ENCODE measurements at places on chromosomes 7 and 10. TPM values are rescaled to one million over a fixed set of nuclear protein-coding genes. Genes with fewer than 3 reads are reported as not detected.

ZP3 gene
- total RNA-seq = not detected

TMEM72 gene
- total RNA-seq = not detected

TAC1 gene
- total RNA-seq = not detected

GRM3 gene
- total RNA-seq = not detected

POP7 gene
- 26.3 TPM for total RNA-seq

IL6 gene
- total RNA-seq = not detected

EGFR gene
- 56.2 TPM for total RNA-seq

CDC14C gene
- total RNA-seq = not detected

CALY gene
- total RNA-seq = 3.5 TPM

SAP25 gene
- total RNA-seq = 1.5 TPM

HMX2 gene
- not detected for total RNA-seq

SFTPD gene
- 0.60 TPM for total RNA-seq

GRCh38 chr7:80771523-80771922 lies 133.1 kb downstream of the CD36 start:
- no peaks in the 10 kb centered on the region for H3K27me3 ChIP-seq
- H3K4me1 ChIP-seq = peaks cover 15% of the 10 kb centered on the region
- no peak overlapping the region for H3K4me3 ChIP-seq
- DNase-seq = no peak

GRCh38 chr7:137626469-137627067 lies 220.2 kb downstream of the DGKI start:
- no peak for DNase-seq
- H3K36me3 ChIP-seq = no peaks in the 10 kb centered on the region
- H3K27ac ChIP-seq = no peak overlapping the region
- no peak overlapping the region for H3K4me3 ChIP-seq
- peaks cover 4% of the 10 kb centered on the region for H3K4me1 ChIP-seq
- no peaks in the 10 kb centered on the region for H3K27me3 ChIP-seq

- no peak for DNase-seq
- H3K27me3 ChIP-seq = peaks cover 35% of the 10 kb centered on the region
- no peak overlapping the region for H3K4me3 ChIP-seq
- no peaks in the 10 kb centered on the region for H3K36me3 ChIP-seq
Observed at GRCh38 chr10:75948583-75948982, 517.2 kb downstream of the LRMDA start.

DNA sequence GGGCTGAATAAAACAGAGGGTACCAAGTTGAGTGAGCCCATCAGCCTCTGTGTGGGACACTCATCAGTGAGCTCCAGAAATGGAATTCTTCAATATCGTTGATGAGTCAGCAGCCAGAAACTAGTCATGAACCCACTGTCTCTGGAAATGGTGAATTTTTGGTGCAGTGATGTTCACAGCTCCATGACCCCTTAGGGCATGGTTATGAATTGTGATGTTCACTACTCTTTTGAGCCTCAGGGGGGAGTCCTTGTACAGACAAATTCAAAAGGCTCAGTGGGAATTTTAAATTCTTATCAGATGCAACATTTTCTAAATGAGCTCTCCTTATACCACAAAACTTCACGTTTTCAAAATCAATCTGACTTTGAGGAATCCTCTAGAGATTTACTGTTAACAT lies 335.7 kb downstream of the PHTF2 start:
- no peak overlapping the region for H3K4me3 ChIP-seq
- DNase-seq = no peak
- H3K27ac ChIP-seq = no peak overlapping the region
- peaks cover 2% of the 10 kb centered on the region for H3K27me3 ChIP-seq

- H3K27ac ChIP-seq = no peak overlapping the region
- no peak overlapping the region for H3K4me3 ChIP-seq
- no peaks in the 10 kb centered on the region for H3K27me3 ChIP-seq
- DNase-seq = no peak
Observed at GRCh38 chr10:101901340-101901739, 57.7 kb upstream of the KCNIP2 start.

GRCh38 chr7:158603773-158604755 lies 16.4 kb upstream of the PTPRN2 start:
- H3K27ac ChIP-seq = no peak overlapping the region
- DNase-seq = no peak
- no peaks in the 10 kb centered on the region for H3K27me3 ChIP-seq
- no peaks in the 10 kb centered on the region for H3K36me3 ChIP-seq

DNA sequence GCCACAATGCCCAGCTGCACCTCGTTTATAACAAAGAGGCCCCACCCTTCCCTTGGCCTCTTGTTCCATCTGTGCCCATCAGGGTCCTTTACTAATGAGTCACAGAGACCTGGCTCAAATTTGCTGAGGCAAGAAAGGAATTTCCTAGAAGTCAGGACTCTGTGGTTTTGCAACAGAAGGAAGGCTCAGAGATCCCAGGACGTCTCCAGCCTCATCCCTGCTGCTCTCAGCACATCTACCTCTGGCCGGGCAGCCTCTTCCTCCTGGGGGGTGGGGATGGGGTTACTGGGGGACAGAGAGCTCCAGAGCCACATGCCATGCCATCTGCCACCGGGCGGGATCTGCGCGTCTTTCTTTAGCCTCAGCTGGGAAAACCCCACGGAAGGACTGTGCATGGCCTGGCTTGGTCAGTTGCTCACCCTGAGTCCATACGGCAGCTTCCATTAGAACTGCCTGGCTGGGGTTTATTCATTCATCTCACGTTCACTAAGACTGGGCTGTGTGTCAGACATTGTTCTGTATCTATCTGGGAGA lies 41.9 kb upstream of the PSMG3 start:
- peak; percentile 84 for DNase-seq
- H3K4me3 ChIP-seq = no peak overlapping the region
- peaks cover 11% of the 10 kb centered on the region for H3K4me1 ChIP-seq

DNA sequence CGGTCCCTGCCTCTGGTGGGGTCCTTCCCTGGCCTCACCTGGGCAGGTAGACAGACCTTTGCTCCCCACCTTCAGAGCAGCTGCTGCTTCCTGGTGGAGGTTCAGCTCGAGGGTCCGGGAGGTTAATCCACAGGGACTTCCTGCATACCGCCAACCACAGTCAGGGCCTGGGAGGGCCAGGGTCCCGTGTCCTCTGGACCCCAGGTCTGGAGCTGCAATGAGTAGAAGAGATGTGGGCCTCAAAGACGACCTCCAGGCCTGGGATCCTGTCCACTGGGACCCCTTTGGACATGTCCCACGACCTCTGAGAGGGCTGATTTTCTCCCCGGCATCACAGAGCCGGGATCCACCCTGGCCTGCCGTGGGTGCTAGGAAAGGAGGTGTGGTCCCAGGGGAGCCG lies 223.3 kb upstream of the TCERG1L start:
- H3K4me1 ChIP-seq = no peaks in the 10 kb centered on the region
- no peak overlapping the region for H3K4me3 ChIP-seq
- no peaks in the 10 kb centered on the region for H3K36me3 ChIP-seq

DNA sequence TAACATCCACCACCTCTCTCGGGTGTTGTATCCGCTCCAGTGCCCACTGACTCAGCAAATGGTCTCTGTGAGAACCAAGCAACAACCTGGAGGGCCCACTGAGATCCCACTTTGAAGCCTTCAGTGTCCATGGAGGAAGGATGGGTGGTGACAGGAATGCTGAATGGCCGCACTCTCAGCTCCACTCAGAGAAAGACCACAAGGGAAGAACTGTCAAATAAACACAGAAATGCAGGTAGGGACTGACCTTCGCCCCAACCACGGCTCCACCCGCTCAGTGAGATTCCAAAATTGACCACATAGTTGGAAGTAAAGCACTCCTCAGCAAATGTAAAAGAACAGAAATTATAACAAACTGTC lies 65.8 kb downstream of the VIPR2 start:
- no peak overlapping the region for H3K4me3 ChIP-seq
- no peaks in the 10 kb centered on the region for H3K4me1 ChIP-seq
- DNase-seq = peak; percentile 57

- H3K27ac ChIP-seq = no peak overlapping the region
- H3K36me3 ChIP-seq = no peaks in the 10 kb centered on the region
- no peak overlapping the region for H3K4me3 ChIP-seq
- H3K27me3 ChIP-seq = peaks cover 2% of the 10 kb centered on the region
- peaks cover 3% of the 10 kb centered on the region for H3K4me1 ChIP-seq
- no peak for DNase-seq
Observed at GRCh38 chr10:90407131-90407530, 450.7 kb downstream of the HTR7 start.

GRCh38 chr10:52883996-52884871 lies 111.7 kb upstream of the MBL2 start:
- DNase-seq = no peak
- peak overlapping the region; percentile 20 for H3K4me3 ChIP-seq
- no peaks in the 10 kb centered on the region for H3K36me3 ChIP-seq
- H3K27ac ChIP-seq = no peak overlapping the region

GRCh38 chr10:70283445-70284399 lies at the start of gene NPFFR1:
Gene NPFFR1 (minus strand): TSS chr10:70284004. CDS start chr10:70283676, 328 bp downstream.
- no peak for DNase-seq
- no peak within 1 kb of the TSS for H3K4me3 ChIP-seq
- H3K27ac ChIP-seq = no peak within 1 kb of the TSS
- H3K36me3 ChIP-seq = no peaks in the 10 kb centered on the region

- H3K4me1 ChIP-seq = peaks cover 22% of the 10 kb centered on the region
- H3K36me3 ChIP-seq = no peaks in the 10 kb centered on the region
- DNase-seq = no peak
Observed at GRCh38 chr7:38321515-38321944, 48.1 kb upstream of the TARP start.

- no peaks in the 10 kb centered on the region for H3K27me3 ChIP-seq
- H3K36me3 ChIP-seq = no peaks in the 10 kb centered on the region
- no peak for DNase-seq
- H3K27ac ChIP-seq = peak overlapping the region; percentile 85
- H3K4me1 ChIP-seq = peaks cover 41% of the 10 kb centered on the region
- peak overlapping the region; percentile 93 for H3K4me3 ChIP-seq
Observed at GRCh38 chr10:63464402-63465292, 1.1 kb downstream of the JMJD1C start.

DNA sequence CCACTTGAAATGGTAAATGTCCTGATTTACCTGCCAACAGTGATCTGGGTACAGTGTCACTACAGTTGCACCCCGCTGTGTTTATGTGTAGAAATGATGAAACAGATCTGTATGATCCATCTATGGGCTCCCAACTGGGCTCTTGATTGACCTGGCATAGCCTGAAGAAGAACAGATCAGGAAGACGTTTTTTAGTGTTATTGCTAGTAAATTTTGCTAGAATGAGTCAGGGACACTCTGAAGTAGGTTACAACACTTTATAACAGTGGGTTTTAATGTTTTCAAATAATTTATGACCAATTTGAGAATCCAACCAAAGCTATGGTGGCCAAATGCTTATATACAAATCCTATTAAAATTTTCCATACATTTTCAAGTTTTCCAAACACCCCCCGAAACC lies 110.3 kb downstream of the DKK1 start:
- H3K27me3 ChIP-seq = no peaks in the 10 kb centered on the region
- H3K36me3 ChIP-seq = no peaks in the 10 kb centered on the region
- no peak for DNase-seq
- peaks cover 5% of the 10 kb centered on the region for H3K4me1 ChIP-seq
- no peak overlapping the region for H3K27ac ChIP-seq

GRCh38 chr10:60974463-60975149 lies 30.6 kb upstream of the RHOBTB1 start:
- H3K4me1 ChIP-seq = peaks cover 17% of the 10 kb centered on the region
- DNase-seq = no peak
- H3K27ac ChIP-seq = no peak overlapping the region
- H3K27me3 ChIP-seq = no peaks in the 10 kb centered on the region
- no peak overlapping the region for H3K4me3 ChIP-seq
- H3K36me3 ChIP-seq = no peaks in the 10 kb centered on the region

- H3K27ac ChIP-seq = no peak overlapping the region
- peaks cover 5% of the 10 kb centered on the region for H3K27me3 ChIP-seq
- no peak overlapping the region for H3K4me3 ChIP-seq
- DNase-seq = no peak
- H3K36me3 ChIP-seq = no peaks in the 10 kb centered on the region
Observed at GRCh38 chr7:78499971-78500370, 701.4 kb downstream of the PHTF2 start.

- peaks cover 6% of the 10 kb centered on the region for H3K27me3 ChIP-seq
- DNase-seq = no peak
- H3K4me3 ChIP-seq = no peak overlapping the region
- H3K36me3 ChIP-seq = no peaks in the 10 kb centered on the region
- no peaks in the 10 kb centered on the region for H3K4me1 ChIP-seq
Observed at GRCh38 chr7:1359051-1359400, 100.2 kb downstream of the MICALL2 start.

DNA sequence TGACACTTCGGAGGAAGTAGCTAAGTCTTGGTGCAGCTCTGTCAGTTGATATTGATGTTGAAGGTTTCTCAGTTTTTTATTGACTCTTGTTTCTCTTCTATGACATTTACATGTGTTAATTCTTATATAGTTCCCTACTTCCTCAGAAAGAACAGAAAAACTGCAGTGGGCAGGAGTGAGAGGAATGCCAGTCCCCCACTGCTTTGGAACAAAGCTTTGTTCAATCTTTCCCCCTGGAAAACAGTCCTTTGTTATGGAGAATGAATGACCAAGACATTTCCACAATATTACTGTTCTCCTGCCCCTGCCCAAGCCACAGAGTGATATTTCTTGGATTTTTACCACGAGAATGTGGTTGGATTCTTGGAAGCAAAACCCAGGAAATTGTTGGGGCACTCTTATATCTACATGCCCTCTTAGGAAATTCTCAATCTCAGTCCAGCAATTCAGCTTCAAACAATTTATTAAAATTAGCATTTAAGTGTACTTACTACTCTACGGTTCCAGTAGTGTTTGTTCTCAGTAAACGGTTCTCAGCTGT lies 258.0 kb upstream of the KCND2 start:
- peaks cover 2% of the 10 kb centered on the region for H3K4me1 ChIP-seq
- H3K27me3 ChIP-seq = no peaks in the 10 kb centered on the region
- H3K4me3 ChIP-seq = no peak overlapping the region
- DNase-seq = no peak
- no peaks in the 10 kb centered on the region for H3K36me3 ChIP-seq

DNA sequence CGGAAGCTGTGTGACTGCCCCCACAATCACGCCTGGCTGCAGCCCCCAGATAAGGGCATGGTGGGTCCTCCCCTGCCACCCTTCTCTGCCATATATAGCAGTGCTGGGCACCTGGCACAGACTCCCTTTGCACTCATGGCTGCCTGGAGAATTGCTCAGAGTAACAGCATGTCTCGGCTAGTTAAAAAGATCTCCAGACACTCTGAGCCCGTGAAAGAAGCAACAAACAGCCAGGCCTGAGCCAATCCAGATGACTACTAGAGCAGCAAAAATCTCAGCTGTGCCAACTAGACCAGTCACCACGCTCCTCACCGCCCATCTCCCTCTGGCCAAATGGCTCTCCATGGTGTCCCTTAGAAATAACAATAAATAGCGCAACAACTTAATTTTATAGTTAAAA lies 71.3 kb downstream of the PARD3 start:
- H3K4me1 ChIP-seq = peaks cover 16% of the 10 kb centered on the region
- no peak overlapping the region for H3K4me3 ChIP-seq
- H3K27me3 ChIP-seq = no peaks in the 10 kb centered on the region
- H3K36me3 ChIP-seq = no peaks in the 10 kb centered on the region

- no peak overlapping the region for H3K27ac ChIP-seq
- no peak overlapping the region for H3K4me3 ChIP-seq
- peaks cover 5% of the 10 kb centered on the region for H3K27me3 ChIP-seq
- no peak for DNase-seq
Observed at GRCh38 chr7:113000316-113001020, 86.2 kb downstream of the GPR85 start.

GRCh38 chr10:67438605-67439304 lies 257.2 kb downstream of the CTNNA3 start:
- H3K27me3 ChIP-seq = no peaks in the 10 kb centered on the region
- no peaks in the 10 kb centered on the region for H3K4me1 ChIP-seq
- no peaks in the 10 kb centered on the region for H3K36me3 ChIP-seq
- no peak for DNase-seq
- no peak overlapping the region for H3K4me3 ChIP-seq

GRCh38 chr10:61359452-61359851 lies 93.7 kb downstream of the TMEM26 start:
- no peaks in the 10 kb centered on the region for H3K4me1 ChIP-seq
- no peak for DNase-seq
- no peaks in the 10 kb centered on the region for H3K36me3 ChIP-seq
- H3K27me3 ChIP-seq = peaks cover 17% of the 10 kb centered on the region
- H3K4me3 ChIP-seq = no peak overlapping the region

All from osteocyte (in vitro differentiated cells).